ENCODE measurements at places on chromosomes 11 and 22. TPM values are rescaled to one million over a fixed set of nuclear protein-coding genes. Genes with fewer than 3 reads are reported as not detected.

The DAGLA gene
- total RNA-seq, result 1.6 TPM

The ANO3 gene
- not detected for total RNA-seq

The APOA4 gene
- total RNA-seq, result not detected

The C11orf65 gene
- 0.38 TPM for total RNA-seq

The PKP3 gene
- 0.09 TPM for total RNA-seq

The IGLL1 gene
- total RNA-seq, result not detected

Measured in endothelial cell of coronary artery (primary cell).